ENCODE measurements at places on chromosomes 2 and 18.

- DNase-seq: peak; percentile 32
Measured at GRCh38 chr2:158482594-158482993, 25.8 kb downstream of the PKP4 start.

DNA sequence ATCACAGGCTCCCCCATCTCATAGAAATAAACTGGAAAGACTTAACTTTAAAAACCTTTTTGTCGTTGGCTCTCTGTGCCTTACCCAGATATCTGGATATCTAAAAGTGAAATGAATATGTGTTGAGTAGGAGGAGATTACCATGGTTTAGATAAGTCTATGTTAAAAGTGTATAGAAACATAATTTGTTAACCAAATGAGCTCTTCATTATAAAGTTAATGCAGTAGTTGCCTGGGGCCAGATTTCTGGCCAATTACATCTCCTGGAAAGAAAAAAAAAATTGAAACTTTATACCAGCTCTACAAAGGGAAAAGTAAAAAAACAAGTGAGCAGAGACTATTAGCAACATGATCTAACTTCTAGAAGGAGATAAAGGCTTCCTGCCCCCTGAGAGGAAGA is 259.6 kb upstream of the UBE2E3 start:
- no peak for DNase-seq

DNA sequence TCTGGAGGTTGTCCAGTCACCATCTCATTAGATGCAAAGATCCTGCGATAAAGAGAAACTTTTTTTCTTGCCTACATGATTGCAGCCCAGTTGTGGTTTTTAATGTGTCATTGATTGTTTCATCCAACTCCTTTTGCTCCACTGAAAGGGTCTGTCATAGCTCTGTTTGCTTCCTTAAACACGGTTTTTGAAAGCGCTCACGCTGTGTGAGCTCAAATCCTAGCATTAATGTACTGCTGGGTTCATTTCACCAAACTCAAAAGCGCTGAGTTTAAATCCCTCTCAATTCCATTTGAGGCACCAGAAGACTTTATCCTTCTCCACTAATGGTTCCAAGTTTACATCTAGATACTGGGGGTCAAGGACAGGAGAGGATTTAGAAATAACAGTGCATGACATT is 53.6 kb downstream of the CDK15 start:
- peak; percentile 87 for DNase-seq

GRCh38 chr2:181466661-181467576 is 9.7 kb downstream of the ITGA4 start:
- DNase-seq: peak; percentile 51

- DNase-seq: peak; percentile 46
Measured at GRCh38 chr2:232781765-232782164, 5.4 kb upstream of the KCNJ13 start.

DNA sequence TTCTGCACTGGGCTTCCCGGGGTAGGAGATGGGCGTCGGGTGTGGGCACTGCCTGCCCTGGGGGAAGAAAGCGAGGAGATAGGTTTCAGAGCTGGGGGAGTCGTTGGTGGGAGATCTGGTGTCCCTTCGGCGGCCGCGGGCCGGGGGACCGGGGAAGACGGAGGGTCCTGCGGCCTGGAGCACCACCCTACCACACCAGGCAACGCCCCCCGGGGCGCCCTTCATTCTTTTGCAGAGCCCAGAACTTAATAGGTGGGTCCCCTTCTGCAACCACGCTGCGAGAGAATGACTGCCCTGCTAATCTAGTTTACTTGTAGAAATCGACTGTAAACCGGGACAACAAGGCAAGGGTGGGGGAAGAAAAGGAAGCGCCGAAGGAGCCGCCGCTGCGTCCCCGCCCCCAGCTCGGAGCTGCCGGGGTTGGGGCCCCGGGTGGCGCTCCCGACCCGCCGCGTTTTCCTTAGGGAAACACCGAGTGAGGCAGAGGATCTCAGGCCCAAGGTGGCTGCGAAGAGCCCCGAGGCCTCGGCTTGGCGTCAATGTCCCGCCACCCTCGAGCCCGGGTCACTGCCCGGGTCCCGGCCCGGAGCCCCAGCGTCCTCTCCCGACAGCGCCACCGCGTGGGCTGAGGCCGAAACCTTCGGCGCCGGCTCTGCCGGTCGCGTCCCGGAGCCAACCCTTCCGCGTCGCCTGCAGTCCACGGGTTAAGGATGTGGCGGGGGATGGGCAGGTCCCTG is 5.4 kb upstream of the SATB2 start:
- DNase-seq: peak; percentile 69

DNA sequence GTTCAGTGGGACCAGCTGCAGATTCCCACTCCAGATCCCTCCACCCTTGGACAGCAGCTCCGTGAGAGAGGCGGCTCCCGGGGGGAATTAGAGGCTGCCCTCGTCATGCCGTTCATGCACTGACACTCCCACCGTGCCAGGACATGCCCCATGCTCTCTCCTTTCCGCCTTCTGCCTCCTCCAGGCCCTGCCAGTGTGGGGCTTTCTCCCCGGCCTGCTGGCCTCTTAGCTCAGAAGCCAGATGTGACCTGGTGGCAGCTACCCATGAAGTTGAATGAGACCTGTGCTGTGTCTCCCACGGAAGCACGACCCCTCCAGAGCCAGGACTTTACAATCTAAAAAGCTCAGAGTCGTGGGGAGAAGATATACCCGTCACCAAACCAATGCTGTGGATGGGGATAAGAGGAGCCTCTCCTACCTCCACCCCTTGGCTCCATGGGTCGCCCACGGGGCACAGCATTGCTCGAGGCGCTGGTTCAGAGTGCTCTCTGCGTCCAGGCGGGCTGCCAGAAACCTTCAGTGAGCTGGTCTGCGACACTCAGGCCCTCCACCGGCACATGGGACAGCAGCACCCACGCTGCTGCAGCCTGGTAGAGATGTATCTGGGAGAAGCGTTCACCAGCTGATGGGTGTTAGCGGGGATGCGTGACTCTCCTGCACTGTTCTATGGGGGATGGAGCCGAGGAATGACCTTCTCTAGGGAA is 111.0 kb upstream of the GPC1 start:
- no peak for DNase-seq

DNA sequence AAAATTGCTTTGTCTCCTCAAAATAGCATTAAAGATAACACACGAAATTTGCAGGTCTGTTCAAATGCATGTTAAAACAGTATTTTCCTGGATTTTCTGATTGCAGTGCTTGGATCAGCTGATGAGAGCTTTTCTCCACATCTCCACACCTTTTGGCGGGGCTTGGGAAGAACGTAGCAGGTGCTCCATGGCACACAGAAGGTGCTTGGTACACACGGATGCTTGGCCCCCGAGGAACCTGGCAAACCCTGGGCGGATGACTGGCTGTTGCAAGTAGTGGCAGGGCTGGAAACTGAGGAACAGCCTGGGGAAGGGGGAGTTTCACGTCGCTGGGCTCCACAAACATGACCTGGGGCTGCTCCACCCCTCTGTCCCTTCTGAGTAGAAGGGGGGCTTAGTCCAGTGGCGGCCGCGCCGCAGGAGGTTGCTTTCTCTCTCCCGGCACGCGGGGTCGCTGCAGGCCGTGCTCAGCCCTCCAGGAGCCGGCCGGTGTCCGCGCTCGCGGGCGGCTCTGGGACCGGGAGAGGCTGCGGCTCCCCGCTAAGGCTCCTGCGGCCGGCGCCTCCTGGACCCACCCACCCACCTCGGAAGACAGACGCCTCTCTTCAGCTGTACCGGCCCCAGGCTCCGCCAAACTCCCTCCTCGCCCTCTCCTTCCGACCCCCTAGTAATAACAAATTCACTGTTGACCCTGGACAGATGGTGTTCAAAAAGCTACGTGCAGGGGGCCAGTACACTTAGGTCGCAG is 69.3 kb downstream of the MARCO start:
- peak; percentile 35 for DNase-seq

- DNase-seq: no peak
Measured at GRCh38 chr2:234669621-234670020, 172.7 kb upstream of the ARL4C start.

GRCh38 chr18:58766164-58766563 is 94.9 kb downstream of the MALT1 start:
- DNase-seq: no peak

DNA sequence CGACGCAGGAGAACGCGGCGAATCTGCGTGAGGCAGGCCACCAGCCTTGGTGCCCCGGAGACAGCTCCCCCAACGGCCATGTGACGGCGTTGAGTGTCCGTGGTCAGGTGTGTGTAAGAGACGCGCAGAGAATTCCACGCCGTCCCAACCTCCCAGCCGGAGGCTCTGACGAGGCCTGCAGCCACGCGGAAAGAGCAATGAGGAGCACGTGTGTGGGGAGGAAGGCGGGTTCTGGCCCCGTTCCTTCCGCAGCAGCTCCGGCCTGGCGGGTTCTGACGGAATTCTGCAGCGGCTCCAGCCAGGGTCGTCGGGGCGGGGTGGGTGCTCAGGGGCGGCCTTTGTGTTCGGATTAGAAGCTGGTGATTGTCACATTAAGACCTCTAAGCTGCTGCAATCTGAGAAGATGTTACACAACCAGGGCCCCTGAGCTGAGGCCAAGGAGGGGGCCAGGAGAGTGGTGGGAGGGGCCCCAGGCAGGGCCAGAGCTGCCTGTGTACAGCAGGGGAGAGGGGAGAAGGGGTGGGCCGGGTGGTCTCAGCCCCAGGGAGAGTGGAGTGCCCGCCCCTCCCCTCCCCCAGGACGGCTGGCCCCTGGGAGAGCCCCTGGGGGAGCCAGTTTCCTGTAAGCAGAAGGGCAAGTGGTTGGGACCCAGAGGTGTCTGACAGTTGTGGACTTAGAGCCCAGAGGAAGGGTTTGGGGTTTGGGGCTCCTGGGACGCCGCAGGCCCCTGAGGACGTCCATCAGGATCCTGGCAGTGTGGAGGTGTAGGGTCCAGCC is 5.1 kb upstream of the GAL3ST2 start:
- DNase-seq: peak; percentile 45

GRCh38 chr2:132811148-132811915 is 141.3 kb upstream of the LYPD1 start:
- DNase-seq: no peak

DNA sequence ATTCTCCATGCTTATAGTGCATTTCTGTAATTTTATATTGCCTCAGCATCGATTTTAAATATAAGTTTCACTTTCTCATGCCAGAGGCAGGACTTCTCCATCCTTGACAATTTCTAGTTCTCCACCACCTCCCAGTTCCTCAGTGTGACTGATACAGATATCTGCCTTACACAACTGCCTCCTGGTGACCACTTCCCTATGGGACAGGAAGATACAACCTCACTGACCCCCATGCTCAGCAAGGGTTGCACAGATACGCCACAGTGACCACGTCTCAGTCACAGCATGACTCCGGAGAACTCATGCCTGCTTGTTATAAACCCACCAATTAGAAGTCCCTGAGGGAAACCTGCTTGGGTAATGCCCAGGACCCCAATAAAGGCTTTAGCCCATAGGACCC is 284.0 kb upstream of the MC4R start:
- DNase-seq: no peak

- no peak for DNase-seq
Measured at GRCh38 chr2:20868377-20868776, 45.5 kb upstream of the LDAH start.

GRCh38 chr18:319720-320119 is 51.9 kb upstream of the THOC1 start:
- no peak for DNase-seq

DNA sequence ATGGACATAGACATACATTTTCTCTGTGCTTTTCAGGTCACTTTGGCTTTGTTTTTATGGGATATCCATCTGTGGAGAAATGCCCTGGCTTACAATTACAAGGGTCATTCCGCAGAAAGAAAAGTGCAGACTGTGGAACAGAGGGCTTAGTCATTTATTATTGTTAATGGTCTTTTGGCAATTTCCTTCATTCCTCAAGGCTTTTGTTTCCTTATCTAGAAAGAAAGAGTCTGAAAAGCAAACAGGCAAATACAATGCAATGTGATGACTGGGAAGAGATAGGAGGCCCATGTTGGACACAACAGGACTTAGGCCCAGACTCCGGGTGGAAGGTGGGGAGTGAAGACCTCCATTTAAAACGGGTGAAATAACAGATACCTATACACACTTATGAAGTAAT is 129.5 kb upstream of the CAVIN2 start:
- DNase-seq: peak; percentile 54

- DNase-seq: no peak
Measured at GRCh38 chr2:128756365-128756717, 437.7 kb upstream of the HS6ST1 start.

DNA sequence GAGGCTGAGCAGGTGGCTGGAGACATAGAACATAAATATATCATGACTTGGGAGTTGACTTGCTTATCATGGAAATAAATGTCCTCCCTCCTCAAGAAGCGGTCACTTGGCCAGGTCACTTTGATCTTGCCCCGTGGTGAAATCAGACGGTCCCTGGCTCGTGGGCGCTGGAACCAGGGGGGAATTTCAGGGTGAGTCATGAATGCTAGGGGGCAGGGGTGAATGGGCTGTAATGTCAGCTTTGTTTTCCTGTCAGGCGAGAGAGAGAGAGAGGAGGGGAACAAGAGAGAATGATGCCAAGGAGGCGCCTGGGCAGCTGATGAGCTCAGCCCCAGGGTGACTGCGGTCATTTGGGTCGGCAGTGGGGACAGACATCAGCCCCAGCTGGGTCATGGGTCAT is 47.7 kb downstream of the RRM2 start:
- peak; percentile 10 for DNase-seq

DNA sequence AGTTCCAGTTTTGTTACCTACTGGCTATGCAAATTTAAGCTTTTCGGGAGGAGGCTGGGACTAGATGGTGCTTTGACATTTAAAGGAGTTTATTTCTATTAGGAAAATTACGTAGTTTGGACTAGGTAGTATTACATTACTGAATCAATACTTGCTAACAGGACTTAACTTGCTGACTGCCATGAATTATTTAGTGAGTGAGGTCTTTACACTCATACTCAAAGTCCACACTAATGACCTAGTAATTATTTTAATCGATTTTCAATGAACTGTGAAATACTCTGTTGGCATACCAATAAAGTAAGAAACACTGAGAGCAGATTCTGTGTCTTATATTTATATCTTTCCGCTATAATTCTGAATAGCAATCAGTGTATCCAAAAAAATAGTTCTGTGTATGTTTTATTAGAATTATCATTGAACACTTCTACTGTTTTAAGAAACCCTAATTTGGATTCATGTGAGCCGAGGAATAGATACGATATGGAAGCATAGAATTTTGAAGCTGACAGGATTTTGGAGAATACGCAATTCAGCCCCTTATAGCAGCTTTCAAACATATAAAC is 55.0 kb downstream of the CHST9 start:
- DNase-seq: no peak

DNA sequence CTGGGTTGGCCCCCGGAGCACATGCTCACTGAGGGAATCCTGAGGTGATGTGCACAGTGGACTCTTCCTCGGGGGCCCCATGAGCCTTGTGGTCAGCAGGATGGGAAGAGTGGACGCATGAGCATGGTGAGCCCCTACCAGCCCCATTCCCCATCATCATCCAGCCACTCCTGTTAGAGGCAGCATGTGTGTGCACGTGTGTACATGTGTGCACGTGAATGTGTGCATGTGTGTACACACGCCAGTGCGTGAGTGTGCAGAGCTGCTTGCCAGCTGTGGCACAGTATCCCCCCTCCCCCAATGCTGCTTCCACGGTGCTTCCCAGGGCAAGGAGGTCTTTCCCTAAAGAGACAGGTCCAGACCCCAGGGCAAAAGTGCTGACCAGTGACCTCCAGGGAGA is 57.8 kb downstream of the KIF1A start:
- no peak for DNase-seq
